Heart left ventricle (tissue), 16 donors: ENCODE measurements at places on chromosomes 1 and 21. TPM values are rescaled to one million over a fixed set of nuclear protein-coding genes. Genes with fewer than 3 reads are reported as not detected.

Gene L1TD1
- polyA plus RNA-seq = 0.29 TPM

Gene GUCA2A
- polyA plus RNA-seq = not detected

Gene WNT9A
- polyA plus RNA-seq = 0.54 TPM

Gene PIP5K1A
- 26.1 TPM for polyA plus RNA-seq

Gene ADCY10
- 0.25 TPM for polyA plus RNA-seq

Gene CRB1
- polyA plus RNA-seq = 0.06 TPM

Gene PTPRU
- polyA plus RNA-seq = 13.8 TPM

Gene DESI2
- 8.2 TPM for polyA plus RNA-seq

Gene CDK18
- 147 TPM for polyA plus RNA-seq

Gene OR2L2
- not detected for polyA plus RNA-seq

Gene TEDDM1
- not detected for polyA plus RNA-seq

Gene CLDN14
- polyA plus RNA-seq = not detected

Gene FOXD2
- 0.01 TPM for polyA plus RNA-seq

Gene OR2T2
- not detected for polyA plus RNA-seq

Gene SHE
- polyA plus RNA-seq = 17.7 TPM

Gene CGN
- 0.08 TPM for polyA plus RNA-seq

Gene HSD3B2
- not detected for polyA plus RNA-seq

Gene FCGR3B
- polyA plus RNA-seq = 0.15 TPM

Gene RORC
- polyA plus RNA-seq = 11.8 TPM

Gene PLA2G2A
- 107 TPM for polyA plus RNA-seq

Gene PDE4B
- 17.4 TPM for polyA plus RNA-seq

Gene GJB3
- not detected for polyA plus RNA-seq

Gene LCE1F
- not detected for polyA plus RNA-seq

Gene GPX7
- polyA plus RNA-seq = 8.4 TPM

Gene PDC
- polyA plus RNA-seq = not detected

Gene ROR1
- 4.1 TPM for polyA plus RNA-seq

Gene XCL2
- not detected for polyA plus RNA-seq

Gene CYP4X1
- polyA plus RNA-seq = 1.3 TPM

Gene POU2F1
- 3.6 TPM for polyA plus RNA-seq

Gene PTPN22
- 0.23 TPM for polyA plus RNA-seq

Gene CYP4Z1
- polyA plus RNA-seq = 0.04 TPM

Gene GCSAML
- polyA plus RNA-seq = not detected

Gene SPRR1A
- polyA plus RNA-seq = not detected

Gene WRAP73
- polyA plus RNA-seq = 18.0 TPM

Gene CD2
- polyA plus RNA-seq = 0.33 TPM

Gene SYNC
- 2.7 TPM for polyA plus RNA-seq

Gene C1orf185
- not detected for polyA plus RNA-seq

Gene SPAG17
- polyA plus RNA-seq = not detected

Gene PEA15
- 250 TPM for polyA plus RNA-seq

Gene LRRC3
- polyA plus RNA-seq = 1.4 TPM

Gene VN1R5
- polyA plus RNA-seq = not detected

Gene CDCA8
- 0.51 TPM for polyA plus RNA-seq

Gene PKN2
- 7.3 TPM for polyA plus RNA-seq

Gene EPS15
- polyA plus RNA-seq = 19.9 TPM

Gene SLC44A5
- 0.07 TPM for polyA plus RNA-seq

Gene ENAH
- polyA plus RNA-seq = 17.0 TPM

Gene CAPN8
- not detected for polyA plus RNA-seq

Gene TARS2
- polyA plus RNA-seq = 23.6 TPM

Gene NBPF20
- polyA plus RNA-seq = 0.42 TPM

Gene CAMTA1
- 303 TPM for polyA plus RNA-seq

Gene IVL
- 0.03 TPM for polyA plus RNA-seq

Gene NPHS2
- not detected for polyA plus RNA-seq

Gene S100A5
- not detected for polyA plus RNA-seq

Gene DUSP23
- 59.2 TPM for polyA plus RNA-seq

Gene EDARADD
- 0.35 TPM for polyA plus RNA-seq

Gene CCT8
- polyA plus RNA-seq = 98.0 TPM

Gene CALML6
- not detected for polyA plus RNA-seq
